Activated CD8-positive, alpha-beta T cell treated with anti-CD3 and anti-CD28 coated beads, Interleukin-2, amount 10 ng/mL, durations not matched to agents 7 days and 5 days (primary cell): ENCODE measurements at places on chromosomes 3 and 15. TPM values are rescaled to one million over a fixed set of nuclear protein-coding genes. Genes with fewer than 3 reads are reported as not detected.

GRCh38 chr3:8607234-8608040 lies 37.2 kb downstream of the SSUH2 start:
- no peaks in the 10 kb centered on the region for H3K36me3 ChIP-seq
- no peak overlapping the region for H3K27ac ChIP-seq
- no peak for DNase-seq
- no peak overlapping the region for H3K4me3 ChIP-seq

GOLGA6D gene
- total RNA-seq, result not detected

- H3K27ac ChIP-seq, result no peak overlapping the region
- DNase-seq, result peak; percentile 74
- H3K36me3 ChIP-seq, result no peaks in the 10 kb centered on the region
- H3K4me1 ChIP-seq, result no peaks in the 10 kb centered on the region
- no peak overlapping the region for H3K4me3 ChIP-seq
These were observed 45.3 kb upstream of the ARL6 start for GRCh38 chr3:97719156-97719821.

GRCh38 chr3:150145659-150146058 lies 175.0 kb upstream of the PFN2 start:
- DNase-seq, result no peak
- H3K4me3 ChIP-seq, result no peak overlapping the region
- H3K27ac ChIP-seq, result no peak overlapping the region
- peaks cover 3% of the 10 kb centered on the region for H3K27me3 ChIP-seq
- peaks cover 4% of the 10 kb centered on the region for H3K4me1 ChIP-seq
- no peaks in the 10 kb centered on the region for H3K36me3 ChIP-seq

DNA sequence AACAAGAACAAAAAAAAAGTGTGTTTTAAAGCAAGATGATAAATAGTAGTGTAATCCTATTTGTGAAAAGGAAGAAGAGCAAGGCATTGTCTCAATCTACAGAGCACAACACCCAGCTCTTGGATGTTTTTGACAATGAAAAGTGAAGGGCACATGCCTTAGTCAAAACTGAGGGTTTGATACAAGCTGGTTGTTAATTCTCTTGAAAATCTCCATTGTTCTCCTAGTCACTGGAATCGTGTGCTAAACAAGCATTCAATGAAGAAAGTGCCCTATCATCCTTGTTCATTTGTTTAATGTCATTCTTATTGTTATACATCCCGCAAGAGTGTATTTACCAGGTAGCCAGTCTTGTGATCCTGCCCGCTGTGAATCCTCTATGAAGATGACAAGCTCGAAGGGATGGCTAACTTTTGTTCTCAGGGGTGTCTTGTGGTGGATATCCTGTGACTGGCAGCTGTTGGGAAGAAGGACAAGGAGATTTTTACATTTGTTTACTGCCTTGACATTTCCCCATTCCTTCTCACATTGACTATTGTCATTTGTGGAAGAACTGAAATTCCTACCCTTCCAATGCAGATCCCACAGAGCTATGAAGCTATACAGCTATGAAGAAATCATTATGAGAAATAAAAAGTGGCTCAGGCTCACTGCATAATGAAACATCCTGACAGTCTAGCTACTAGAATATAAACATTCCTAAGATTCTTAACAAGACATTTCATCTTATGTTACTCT lies 175.9 kb downstream of the VGLL3 start:
- H3K27ac ChIP-seq, result no peak overlapping the region
- no peaks in the 10 kb centered on the region for H3K4me1 ChIP-seq
- H3K4me3 ChIP-seq, result no peak overlapping the region
- no peak for DNase-seq

RASGRP1 gene
- 161 TPM for total RNA-seq

- DNase-seq, result no peak
- no peaks in the 10 kb centered on the region for H3K27me3 ChIP-seq
- no peak overlapping the region for H3K4me3 ChIP-seq
- H3K27ac ChIP-seq, result no peak overlapping the region
- H3K4me1 ChIP-seq, result no peaks in the 10 kb centered on the region
- peaks cover 15% of the 10 kb centered on the region for H3K36me3 ChIP-seq
These were observed 163.8 kb downstream of the RSRC1 start for GRCh38 chr3:158273656-158274055.

DNA sequence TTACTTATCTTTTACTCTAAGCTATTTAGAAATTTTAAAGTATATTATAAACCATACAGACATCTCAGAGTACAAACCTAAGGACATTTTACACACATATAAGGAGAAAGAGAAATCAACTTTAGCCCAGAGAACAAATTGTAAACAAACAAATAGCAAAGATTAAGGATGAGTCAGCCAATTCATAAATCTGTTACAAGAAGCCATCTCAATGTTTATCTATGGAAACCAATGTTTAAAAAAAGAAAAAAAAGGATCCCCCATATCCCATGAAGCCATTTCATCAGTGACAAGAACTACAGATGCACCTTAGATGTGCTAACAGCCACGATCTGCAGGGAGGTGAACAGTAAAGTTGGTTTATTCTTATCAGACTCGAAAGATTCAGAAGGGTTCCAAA lies 437.1 kb downstream of the SHQ1 start:
- H3K4me3 ChIP-seq, result no peak overlapping the region
- peaks cover 15% of the 10 kb centered on the region for H3K36me3 ChIP-seq
- no peak overlapping the region for H3K27ac ChIP-seq
- no peak for DNase-seq
